SW 1271 (cell line): ENCODE measurements at places on chromosomes 5 and 9.

- no peak for DNase-seq
Observed at GRCh38 chr9:70315389-70315788, 56.6 kb downstream of the SMC5 start.

GRCh38 chr9:95901506-95901905, 26.0 kb downstream of the ERCC6L2 start:
- DNase-seq = no peak

DNA sequence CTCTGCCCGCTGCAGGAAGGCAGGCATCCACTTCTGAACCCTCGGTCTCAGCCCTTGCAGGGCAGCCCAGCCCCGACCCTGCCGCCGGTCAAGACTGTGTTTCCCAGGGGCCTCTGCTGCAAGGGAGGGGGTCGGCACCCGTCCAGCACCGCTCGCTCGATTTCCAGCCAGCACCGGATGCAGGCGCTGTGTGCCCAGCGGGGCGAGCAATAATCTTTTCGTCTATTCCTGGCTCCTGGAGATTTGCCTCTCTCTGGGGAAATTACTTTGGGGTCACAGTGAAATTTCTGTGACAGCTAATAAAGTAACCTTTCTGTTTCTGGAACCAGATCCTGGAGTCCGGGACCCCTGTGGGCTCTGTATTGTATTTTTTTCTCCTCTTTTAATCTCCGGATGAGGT, 155.3 kb downstream of the COL23A1 start:
- no peak for DNase-seq

DNA sequence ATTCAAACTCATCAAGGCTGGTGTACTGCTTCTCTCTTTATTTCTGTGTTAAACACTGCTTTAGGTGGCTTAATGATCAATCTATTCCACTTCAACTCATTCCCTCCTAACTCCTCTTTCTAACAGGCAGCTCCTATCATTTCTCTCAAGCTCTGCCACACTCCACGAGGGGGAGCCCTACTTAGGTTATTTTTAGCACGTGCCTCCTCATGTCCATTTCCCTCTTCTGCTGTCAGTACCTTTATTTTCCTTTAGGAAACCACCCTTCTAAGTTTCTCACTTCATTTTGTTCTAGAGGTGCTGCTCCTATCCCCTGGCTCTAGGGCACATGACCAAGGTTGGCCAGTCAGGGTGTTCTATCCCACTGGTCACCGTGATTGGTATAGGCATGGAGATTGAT, 6.7 kb upstream of the BRINP1 start:
- DNase-seq = no peak

DNA sequence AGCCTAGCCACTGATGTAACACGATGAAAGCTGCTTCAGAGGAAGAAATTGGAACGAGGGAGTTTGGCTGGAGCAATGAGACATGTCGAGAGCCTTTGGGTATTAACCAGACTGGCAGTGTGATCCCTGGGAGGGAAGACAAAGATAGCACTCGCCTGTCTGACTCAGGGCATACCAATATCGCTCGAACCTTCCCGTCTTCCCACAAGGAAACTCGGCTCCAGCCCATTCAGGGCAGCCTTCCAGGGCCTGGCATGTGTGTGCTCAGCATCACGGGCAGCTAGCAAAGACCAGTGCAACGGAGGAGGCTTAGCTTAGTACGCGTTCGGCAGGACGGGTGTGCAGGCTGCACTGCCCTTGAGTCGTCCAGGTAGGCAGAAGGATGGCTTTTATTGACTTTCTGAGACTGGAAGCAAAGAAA, 356.9 kb upstream of the WWC1 start:
- DNase-seq = no peak

- DNase-seq = no peak
Observed at GRCh38 chr5:3324421-3325101, 271.1 kb upstream of the IRX1 start.

DNA sequence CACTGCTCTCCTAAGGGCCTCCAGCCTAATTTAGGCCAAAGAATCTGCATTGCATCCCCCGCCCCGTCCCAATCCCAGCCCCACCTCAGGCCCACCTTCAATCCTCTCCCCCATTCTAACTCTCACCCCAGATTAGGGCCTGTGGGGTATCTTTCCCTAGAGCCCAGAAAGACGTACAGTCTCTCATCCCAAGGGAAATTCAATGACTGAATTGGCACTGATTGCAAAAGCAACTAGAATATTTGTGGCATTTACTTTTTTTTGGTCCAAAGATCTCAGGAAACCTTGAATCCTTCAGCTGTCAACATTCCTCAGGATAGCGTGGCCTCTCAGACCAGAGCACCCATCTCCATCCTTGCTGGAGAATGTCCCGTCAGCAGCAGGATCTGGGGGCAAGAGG, 30.6 kb downstream of the TRMO start:
- no peak for DNase-seq

- DNase-seq = no peak
Observed at GRCh38 chr5:156794687-156795086, 55.4 kb upstream of the PPP1R2B start.
